Activated CD8-positive, alpha-beta T cell treated with anti-CD3 and anti-CD28 coated beads for 36 hours (primary cell): ENCODE measurements at places on chromosomes 16 and 17. TPM values are rescaled to one million over a fixed set of nuclear protein-coding genes. Genes with fewer than 3 reads are reported as not detected.
A peak's percentile ranks its signal among the peaks of the same experiment; 100 is the strongest.

- DNase-seq: no peak
- no peak overlapping the region for H3K4me3 ChIP-seq
- H3K27me3 ChIP-seq: peaks cover 11% of the 10 kb centered on the region
- H3K27ac ChIP-seq: no peak overlapping the region
- H3K4me1 ChIP-seq: no peaks in the 10 kb centered on the region
Observed at GRCh38 chr16:86078121-86078600, 179.2 kb downstream of the IRF8 start.

The PKMYT1 gene
- total RNA-seq: 121 TPM

DNA sequence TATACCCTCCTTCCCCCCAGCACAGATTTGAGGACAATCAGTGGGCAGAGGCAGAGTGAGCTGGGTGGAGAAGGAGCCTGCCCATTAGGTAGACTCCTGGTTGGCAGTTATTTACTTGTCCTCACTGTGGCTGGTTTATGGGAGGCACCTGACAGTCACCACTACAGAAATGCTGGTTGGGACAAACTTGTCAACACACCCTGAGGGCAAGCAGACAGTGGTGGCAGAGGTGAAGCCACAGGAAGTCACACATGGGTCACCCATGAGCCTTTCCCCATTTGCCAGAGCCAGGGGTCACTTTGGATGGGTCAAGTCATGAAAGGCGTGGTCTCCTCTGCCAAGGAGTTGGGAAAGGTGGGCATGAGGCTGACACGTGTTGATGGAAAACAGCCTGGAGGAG, 6.4 kb downstream of the SCNN1G start:
- peaks cover 20% of the 10 kb centered on the region for H3K27me3 ChIP-seq
- no peak for DNase-seq
- no peak overlapping the region for H3K27ac ChIP-seq
- no peaks in the 10 kb centered on the region for H3K4me1 ChIP-seq
- H3K36me3 ChIP-seq: no peaks in the 10 kb centered on the region

- DNase-seq: no peak
- peaks cover under 1% of the 10 kb centered on the region for H3K36me3 ChIP-seq
- H3K27me3 ChIP-seq: no peaks in the 10 kb centered on the region
- H3K27ac ChIP-seq: peak overlapping the region; percentile 87
Observed at GRCh38 chr16:78894886-78895285, 705.7 kb downstream of the MAF start.

DNA sequence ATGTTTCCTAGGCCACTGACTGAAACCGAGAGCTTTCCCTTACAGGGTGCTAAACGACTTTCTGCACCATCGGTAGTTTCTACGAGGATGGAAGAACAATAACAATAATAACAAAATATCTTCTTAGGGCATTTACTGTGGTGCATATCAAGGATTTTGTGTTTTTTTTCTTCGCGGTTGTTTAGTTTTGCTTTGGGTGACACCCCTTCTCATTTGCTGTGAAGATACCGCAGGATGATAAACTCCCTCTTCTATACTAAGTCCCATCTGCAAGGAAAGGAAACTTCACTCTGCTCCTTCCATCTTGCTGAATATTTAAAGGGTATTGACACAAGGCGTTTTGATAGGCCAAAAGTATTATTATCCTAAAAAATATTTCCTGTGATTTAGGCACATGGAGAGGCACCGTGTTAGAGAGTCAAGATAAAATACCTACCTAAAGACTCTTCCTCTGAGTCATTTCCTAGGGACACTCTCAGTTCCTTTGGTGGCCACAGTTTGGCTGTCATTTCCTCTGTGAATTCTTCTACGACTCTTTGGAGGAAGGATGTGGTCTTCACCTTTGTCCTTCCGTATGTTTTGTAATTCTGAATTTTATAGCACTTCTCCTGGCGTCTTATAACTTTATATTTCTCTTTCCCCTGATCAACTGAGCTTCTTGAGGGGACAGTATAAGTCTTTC, 318.8 kb downstream of the CDH13 start:
- H3K4me1 ChIP-seq: peaks cover 6% of the 10 kb centered on the region
- DNase-seq: peak; percentile 17
- no peak overlapping the region for H3K27ac ChIP-seq
- H3K27me3 ChIP-seq: no peaks in the 10 kb centered on the region
- H3K36me3 ChIP-seq: no peaks in the 10 kb centered on the region
- H3K4me3 ChIP-seq: no peak overlapping the region

The HGS gene
- 113 TPM for total RNA-seq

GRCh38 chr16:14095883-14096551, 24.9 kb downstream of the MRTFB start:
- no peaks in the 10 kb centered on the region for H3K36me3 ChIP-seq
- no peak for DNase-seq
- no peak overlapping the region for H3K4me3 ChIP-seq

DNA sequence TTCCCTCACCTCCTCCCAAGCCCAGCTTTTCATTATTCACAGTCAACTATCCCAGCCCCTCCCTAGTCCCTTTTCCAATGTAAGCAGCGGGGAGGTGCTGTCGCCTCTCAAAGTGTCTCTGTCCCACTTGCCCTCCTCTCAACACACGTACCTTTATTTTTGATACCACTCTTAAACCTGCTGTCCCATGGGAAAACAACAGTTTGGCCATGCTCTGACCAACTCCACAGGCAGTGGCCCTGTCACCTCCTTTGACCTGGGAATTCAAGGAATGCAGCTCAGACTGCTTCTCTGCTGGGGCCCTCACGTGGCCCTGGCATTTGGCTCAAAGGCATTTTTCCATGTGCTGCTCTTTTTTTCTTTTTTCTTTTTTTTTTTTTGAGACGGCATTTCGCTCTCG, 4.2 kb downstream of the LYRM9 start:
- peaks cover 2% of the 10 kb centered on the region for H3K27me3 ChIP-seq
- peaks cover 23% of the 10 kb centered on the region for H3K4me1 ChIP-seq
- H3K36me3 ChIP-seq: no peaks in the 10 kb centered on the region
- no peak for DNase-seq

- no peaks in the 10 kb centered on the region for H3K27me3 ChIP-seq
- H3K27ac ChIP-seq: no peak within 1 kb of the TSS
- no peak for DNase-seq
- no peaks in the 10 kb centered on the region for H3K4me1 ChIP-seq
- peaks cover 2% of the 10 kb centered on the region for H3K36me3 ChIP-seq
Observed at GRCh38 chr17:1742371-1743087, at the start of gene SERPINF2. SERPINF2 (plus strand) TSS chr17:1742871; CDS start chr17:1744996, 2,125 bp downstream.

The RNF40 gene
- 68.1 TPM for total RNA-seq

DNA sequence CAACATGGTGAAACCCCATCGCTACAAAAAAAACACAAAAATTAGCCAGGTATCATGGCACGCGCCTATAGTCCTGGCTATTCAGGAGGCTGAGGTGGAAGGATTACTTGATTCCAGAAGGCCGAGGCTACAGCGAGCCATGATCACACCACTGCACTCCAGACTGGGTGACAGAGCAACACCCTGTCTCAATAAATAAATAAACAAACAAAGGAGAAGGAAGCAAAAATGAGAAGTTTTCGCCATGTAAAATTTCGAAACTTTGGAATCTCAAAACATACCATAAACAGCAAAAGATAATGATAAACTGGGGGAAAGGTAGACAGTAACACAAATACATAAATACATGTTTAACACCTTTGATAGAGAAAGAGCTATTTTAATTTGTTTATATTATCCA, 130.9 kb downstream of the ZFHX3 start:
- H3K4me3 ChIP-seq: no peak overlapping the region
- H3K36me3 ChIP-seq: peaks cover 1% of the 10 kb centered on the region
- H3K27ac ChIP-seq: no peak overlapping the region
- H3K27me3 ChIP-seq: peaks cover 4% of the 10 kb centered on the region
- no peak for DNase-seq

DNA sequence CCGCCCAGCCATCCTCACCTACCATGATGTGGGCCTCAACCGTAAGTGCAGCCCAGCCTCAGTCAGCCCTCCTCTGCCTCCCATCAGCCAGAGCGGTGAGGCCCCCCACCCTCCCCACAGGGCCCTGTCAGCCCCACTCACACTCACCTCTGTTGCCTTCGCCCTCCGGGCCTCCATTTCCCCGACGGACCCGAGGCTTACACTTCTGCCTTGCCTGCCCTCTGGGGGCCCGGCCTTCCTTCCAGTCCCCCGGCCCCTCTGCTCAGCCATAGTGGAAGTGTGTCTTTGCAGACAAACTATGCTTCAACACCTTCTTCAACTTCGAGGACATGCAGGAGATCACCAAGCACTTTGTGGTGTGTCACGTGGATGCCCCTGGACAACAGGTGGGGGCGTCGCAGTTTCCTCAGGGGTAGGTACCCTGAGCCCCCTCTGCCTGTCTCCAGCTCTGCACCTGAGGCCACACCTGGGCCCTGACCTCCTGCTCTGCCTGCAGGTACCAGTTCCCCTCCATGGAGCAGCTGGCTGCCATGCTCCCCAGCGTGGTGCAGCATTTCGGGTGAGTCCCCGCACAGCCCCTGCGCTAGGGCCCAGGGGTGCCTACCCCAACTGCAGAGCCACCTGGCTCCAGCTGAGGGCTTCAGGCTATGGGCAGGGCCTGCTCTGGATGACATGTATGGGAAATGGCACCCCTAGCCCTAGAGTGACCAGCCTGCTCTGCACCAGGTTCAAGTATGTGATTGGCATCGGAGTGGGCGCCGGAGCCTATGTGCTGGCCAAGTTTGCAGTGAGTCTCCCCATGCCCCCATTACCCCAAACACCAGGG, 4.1 kb downstream of the NDRG4 start:
- H3K27ac ChIP-seq: no peak overlapping the region
- peaks cover 5% of the 10 kb centered on the region for H3K4me1 ChIP-seq
- DNase-seq: no peak

- no peak overlapping the region for H3K27ac ChIP-seq
- H3K36me3 ChIP-seq: peaks cover 7% of the 10 kb centered on the region
- DNase-seq: no peak
- peaks cover 32% of the 10 kb centered on the region for H3K4me1 ChIP-seq
Observed at GRCh38 chr17:28038802-28039201, 3.7 kb upstream of the NLK start.

- H3K4me3 ChIP-seq: no peak overlapping the region
- H3K4me1 ChIP-seq: peaks cover 2% of the 10 kb centered on the region
- H3K27me3 ChIP-seq: peaks cover 33% of the 10 kb centered on the region
- DNase-seq: peak; percentile 80
- no peak overlapping the region for H3K27ac ChIP-seq
Observed at GRCh38 chr17:37791447-37792399, 46.9 kb upstream of the HNF1B start.

The SLC38A8 gene
- not detected for total RNA-seq

GRCh38 chr17:14840616-14841231, 424.4 kb downstream of the PMP22 start:
- no peak overlapping the region for H3K27ac ChIP-seq
- DNase-seq: no peak
- H3K4me1 ChIP-seq: no peaks in the 10 kb centered on the region
- H3K36me3 ChIP-seq: no peaks in the 10 kb centered on the region

The DDX5 gene
- 668 TPM for total RNA-seq

The SLC22A31 gene
- 0.20 TPM for total RNA-seq

- no peak for DNase-seq
- H3K27ac ChIP-seq: no peak overlapping the region
- no peaks in the 10 kb centered on the region for H3K27me3 ChIP-seq
- no peak overlapping the region for H3K4me3 ChIP-seq
- peaks cover 16% of the 10 kb centered on the region for H3K4me1 ChIP-seq
- H3K36me3 ChIP-seq: peaks cover 4% of the 10 kb centered on the region
Observed at GRCh38 chr16:1554826-1555445, 21.5 kb downstream of the TMEM204 start.

DNA sequence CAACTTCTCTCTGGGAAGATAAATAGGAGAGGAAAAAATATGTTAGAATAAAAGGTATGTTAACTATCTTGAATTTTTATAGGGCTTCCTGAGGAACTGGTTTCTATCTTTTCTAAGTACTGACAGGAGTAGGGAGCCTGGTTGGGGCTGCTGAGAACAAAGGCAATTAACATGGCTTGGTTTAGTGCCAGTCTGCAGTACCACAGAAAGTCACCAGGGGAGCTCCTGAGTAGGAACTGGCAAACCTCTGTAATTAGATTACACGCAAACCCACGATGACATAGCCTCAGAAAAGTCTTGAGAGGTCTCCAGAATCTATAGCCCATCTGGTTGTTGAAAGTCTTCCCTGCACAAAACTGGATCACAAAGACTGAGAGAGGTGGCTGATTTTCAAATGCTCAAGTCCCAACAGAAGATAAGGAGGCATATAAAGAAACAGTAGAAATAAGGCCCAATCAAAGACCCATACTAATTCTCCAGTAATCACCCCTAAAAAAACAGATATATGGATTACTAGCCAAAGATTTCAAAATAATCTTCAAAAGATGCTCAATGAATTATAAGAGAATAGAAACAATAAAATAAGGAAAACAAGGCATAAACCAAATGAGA, 11.7 kb upstream of the CNTNAP4 start:
- no peak overlapping the region for H3K27ac ChIP-seq
- H3K4me3 ChIP-seq: no peak overlapping the region
- H3K36me3 ChIP-seq: no peaks in the 10 kb centered on the region
- H3K27me3 ChIP-seq: no peaks in the 10 kb centered on the region

DNA sequence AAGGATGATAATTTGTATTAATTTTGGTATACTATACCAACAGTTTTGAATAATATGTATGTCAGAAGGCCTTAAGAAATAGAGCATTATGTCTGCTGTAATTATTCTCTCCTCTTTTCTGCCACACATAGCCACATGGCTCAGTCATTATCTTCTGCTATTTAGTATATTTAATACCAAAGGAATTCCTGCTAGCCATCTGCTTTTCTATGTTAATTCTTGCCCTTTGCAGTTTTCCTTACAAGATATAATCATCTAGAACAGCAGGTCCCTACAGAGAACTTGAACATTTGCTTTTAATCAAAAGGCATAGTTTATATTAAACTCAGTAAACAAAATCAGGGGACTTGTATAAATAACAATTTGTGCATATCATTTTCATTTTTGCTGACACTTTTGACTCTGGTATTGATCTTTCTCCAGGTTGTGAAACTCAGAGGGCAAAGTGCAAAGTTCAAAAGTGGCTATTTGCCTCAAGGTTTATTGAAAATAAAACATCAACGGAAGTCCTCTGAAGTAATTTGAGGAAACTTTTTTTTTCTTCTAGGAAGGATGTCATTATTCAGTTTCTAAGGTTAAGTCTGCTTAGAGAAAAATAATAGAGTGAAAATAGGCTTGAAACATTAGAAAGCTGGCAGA, 702.0 kb downstream of the KCNJ2 start:
- no peak overlapping the region for H3K4me3 ChIP-seq
- no peak overlapping the region for H3K27ac ChIP-seq
- H3K36me3 ChIP-seq: no peaks in the 10 kb centered on the region
- no peaks in the 10 kb centered on the region for H3K27me3 ChIP-seq
- no peaks in the 10 kb centered on the region for H3K4me1 ChIP-seq
- no peak for DNase-seq

The GDPD3 gene
- total RNA-seq: 5.7 TPM

- no peak overlapping the region for H3K4me3 ChIP-seq
- H3K36me3 ChIP-seq: no peaks in the 10 kb centered on the region
- H3K27ac ChIP-seq: no peak overlapping the region
Observed at GRCh38 chr17:10875984-10876555, 38.2 kb upstream of the PIRT start.

DNA sequence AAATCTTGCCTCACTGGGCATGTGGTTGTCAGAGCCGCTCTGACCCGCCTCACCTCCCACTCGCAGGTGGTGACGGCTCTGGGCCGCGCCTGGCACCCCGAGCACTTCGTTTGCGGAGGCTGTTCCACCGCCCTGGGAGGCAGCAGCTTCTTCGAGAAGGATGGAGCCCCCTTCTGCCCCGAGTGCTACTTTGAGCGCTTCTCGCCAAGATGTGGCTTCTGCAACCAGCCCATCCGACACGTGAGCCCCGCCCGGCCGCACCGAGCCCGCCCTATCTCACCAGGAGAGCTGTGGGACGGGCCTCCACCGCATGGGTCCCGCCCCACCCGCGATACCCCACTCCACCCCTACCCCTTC, 4.0 kb downstream of the TGFB1I1 start:
- peak overlapping the region; percentile 77 for H3K4me3 ChIP-seq
- no peaks in the 10 kb centered on the region for H3K36me3 ChIP-seq
- no peak overlapping the region for H3K27ac ChIP-seq
- peaks cover 16% of the 10 kb centered on the region for H3K27me3 ChIP-seq
- no peak for DNase-seq

The ABCC12 gene
- not detected for total RNA-seq

The SLC5A11 gene
- total RNA-seq: 0.78 TPM
